ENCODE measurements at places on chromosomes 16 and 17.

DNA sequence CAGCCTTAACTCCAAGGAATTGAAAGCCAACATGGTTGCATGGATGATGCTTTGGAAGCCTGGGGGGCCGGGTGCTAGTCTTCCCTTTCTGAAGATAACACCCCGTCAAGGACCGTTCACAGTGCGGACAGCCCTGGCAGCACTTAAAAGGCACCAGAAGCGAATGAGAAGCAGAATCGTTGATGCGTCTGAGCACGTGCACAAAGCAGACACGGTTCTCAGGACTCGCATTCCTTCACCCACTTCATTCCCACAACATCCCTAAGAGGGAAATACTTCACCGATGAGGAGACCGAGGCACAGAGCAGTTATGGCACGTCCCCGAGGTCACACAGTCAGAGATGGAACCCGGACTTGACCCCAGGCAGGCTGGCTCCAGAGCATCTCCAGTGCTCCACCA, 14.2 kb downstream of the TRPV1 start:
- DNase-seq = no peak

DNA sequence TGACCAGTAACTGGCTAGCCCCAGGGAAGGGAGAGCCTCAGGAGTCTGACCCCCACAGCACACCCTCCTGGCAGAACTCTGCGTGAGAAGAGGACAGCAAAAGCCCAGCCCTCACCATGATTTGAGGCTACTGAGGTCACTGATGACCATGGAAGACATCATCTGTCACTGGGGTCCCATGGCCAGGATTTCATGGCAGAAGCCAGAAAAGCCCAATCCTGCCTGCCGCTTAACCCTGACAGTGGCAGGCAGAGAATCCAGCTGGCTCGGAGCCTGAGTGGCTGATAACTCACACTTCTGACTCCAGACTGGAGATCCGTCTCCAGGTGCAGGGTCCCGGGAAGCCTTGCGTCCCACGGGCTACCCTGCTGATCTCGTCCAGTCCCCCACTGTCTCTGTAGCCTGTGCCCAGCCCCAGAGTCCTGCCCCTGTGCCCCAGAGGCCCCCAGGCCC, 17.5 kb downstream of the GRIN2C start:
- DNase-seq = no peak

DNA sequence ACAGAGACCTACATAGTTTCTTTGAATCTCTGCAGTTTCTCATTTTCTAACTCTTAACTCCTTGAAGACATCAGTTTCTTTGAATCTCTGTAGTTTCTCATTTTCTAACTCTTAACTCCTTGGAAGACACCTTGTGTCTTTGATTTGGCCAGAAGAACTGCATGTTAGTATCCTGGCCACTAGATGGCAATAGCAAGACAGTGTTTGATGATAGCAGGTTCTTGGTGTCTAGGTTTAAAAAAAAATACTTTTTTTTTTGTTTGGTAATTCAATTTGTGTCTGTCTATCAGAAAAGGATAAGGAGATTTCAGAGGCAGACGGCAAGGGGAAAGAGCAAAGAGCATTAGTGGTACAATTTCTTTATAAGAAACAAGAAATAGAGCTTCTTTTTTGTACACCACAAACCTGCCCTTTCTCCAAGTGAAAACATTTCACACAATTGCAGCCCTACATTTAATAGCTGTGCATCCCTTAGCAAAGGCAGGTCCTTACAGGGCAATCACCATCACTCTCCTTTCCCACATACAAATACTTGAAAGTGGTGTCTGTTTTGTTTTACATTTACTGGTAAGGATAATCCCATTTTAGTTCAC, 1324.9 kb upstream of the CDH8 start:
- no peak for DNase-seq

GRCh38 chr17:83050651-83051395, 28.6 kb upstream of the METRNL start:
- no peak for DNase-seq

- DNase-seq = no peak
Measured at GRCh38 chr16:19348578-19349315, 63.2 kb downstream of the CLEC19A start.

- peak; percentile 76 for DNase-seq
Measured at GRCh38 chr17:38322156-38322779, 21.5 kb downstream of the GPR179 start.

DNA sequence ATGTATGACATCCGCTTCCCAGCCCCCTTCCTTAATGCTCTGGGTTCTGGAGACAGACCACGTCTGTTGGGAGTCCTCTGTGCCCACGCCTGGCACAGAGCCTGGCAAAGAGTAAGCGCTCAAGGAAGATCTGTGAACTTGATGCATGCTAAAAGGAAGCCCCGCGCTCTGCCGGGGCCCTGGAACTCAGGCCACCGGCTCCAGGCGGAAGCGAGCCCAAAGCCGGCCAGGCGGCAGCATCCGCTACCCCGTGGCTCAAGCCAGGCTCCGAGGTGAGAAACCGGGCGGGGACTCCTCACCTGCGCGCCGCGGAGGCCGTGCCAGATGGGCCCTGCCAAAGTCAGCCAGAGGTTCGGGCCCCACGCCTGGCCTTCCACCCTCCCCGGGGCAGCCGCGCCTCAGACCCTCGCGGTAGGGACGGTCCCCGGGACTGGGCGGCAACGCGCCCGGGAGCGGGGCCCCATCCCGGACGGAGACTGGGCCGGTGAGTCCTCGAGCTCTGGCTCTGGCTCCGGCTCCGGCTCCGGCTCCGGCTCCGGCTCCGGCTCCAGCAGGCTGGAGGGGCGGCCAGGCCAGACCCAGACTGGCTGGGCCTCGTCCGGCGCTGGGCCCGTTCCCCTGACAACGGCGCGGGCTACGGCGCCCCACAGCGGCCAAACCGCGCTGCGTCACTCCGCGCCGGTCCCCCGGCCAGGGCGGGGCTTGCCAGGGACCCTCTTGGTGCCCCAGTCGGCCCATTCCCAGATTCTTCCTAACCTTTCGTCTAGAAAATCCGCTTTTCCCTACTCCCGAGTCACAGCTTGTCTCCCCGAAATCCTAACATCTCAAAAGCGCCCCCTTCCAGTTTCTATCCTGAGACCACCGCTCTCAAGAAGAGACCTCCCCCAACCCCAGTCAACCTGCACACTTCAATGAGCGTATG, at the start of gene ZDHHC1:
Gene ZDHHC1, minus strand, starts transcription at position 606 of the 922 bp plus-strand sequence. CDS start 8,702 bp downstream, outside the sequence.
- DNase-seq = peak; percentile 66

Measured in activated CD4-positive, alpha-beta memory T cell treated with anti-CD3 and anti-CD28 coated beads for 36 hours (primary cell).